Left kidney (tissue), 8 donors: ENCODE measurements at places on chromosomes 1 and 21. TPM values are rescaled to one million over a fixed set of nuclear protein-coding genes. Genes with fewer than 3 reads are reported as not detected.

- no peak for DNase-seq
Measured at GRCh38 chr21:41142051-41142795, 25.7 kb upstream of the BACE2 start.

GRCh38 chr1:161185282-161185682 is 8.0 kb upstream of the B4GALT3 start:
- peak; percentile 22 for DNase-seq

DNA sequence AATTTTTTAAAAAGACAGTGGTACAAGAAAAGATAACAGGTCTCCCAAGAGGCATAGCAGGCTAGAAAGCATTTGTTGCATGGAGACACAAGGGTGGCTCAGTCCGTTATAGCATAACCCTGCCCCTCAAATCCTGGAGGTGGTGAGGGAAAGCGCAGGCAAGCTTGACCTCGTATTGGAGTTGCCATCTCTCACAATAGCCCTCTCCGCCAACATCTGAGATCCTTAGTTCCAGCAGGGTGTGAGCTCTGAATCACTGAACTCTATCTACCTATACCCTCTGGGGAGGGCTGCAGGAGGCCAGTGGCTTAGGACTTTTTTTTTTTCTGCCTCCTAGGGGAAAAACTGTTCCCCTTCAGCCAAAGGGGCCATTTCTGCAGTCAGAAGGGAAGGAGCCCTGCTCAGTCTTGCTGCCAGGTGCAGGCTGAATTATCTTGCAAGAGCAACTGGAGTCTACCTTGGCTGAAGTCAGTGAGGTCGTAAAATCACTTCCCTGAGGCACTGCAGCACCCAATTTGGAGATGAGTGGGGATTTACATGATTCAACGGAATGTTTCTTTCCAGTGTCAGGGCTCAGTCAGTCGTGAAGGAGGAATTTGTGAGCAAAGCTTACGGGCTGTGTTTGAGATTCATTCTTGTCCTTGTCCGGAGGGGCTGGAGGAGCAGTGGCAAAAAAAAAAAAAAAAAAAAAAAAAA is 17.2 kb upstream of the C8A start:
- peak; percentile 31 for DNase-seq

The KRTAP27-1 gene
- not detected for polyA plus RNA-seq

The NEXN gene
- 12.7 TPM for polyA plus RNA-seq

DNA sequence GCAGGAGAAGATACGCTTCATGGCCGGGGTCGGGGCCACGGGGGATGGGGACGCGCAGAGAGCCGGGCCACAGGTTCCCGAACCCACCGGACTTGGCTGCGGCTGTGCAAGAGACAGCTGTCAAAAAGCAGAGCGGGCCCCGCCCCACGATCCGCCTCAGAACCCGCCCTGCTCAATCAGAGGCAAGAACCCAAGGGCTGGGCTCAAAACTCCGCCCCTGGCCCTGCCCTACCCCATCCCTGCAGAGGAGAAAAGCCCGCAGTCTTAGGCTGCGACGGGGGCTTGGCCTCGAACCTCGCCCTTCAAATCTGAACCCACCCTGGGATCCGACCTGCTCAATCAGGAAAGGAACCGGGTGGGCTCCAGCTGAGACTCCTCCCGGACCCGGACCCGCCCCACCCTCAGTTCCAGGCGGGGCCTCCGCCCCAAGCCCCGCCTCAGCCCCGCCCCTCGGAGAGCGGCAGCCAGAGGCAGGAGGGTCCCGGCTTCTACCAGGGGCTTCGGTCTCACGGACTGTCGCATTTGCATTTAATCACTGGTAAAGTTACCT is at the start of gene ANKRD35:
TSS of gene ANKRD35 (minus strand) at position 129 of the 550 bp plus-strand sequence. CDS start at position 21, 108 bp downstream.
- DNase-seq = peak; percentile 70
